ENCODE measurements at places on chromosomes 2 and 18.

DNA sequence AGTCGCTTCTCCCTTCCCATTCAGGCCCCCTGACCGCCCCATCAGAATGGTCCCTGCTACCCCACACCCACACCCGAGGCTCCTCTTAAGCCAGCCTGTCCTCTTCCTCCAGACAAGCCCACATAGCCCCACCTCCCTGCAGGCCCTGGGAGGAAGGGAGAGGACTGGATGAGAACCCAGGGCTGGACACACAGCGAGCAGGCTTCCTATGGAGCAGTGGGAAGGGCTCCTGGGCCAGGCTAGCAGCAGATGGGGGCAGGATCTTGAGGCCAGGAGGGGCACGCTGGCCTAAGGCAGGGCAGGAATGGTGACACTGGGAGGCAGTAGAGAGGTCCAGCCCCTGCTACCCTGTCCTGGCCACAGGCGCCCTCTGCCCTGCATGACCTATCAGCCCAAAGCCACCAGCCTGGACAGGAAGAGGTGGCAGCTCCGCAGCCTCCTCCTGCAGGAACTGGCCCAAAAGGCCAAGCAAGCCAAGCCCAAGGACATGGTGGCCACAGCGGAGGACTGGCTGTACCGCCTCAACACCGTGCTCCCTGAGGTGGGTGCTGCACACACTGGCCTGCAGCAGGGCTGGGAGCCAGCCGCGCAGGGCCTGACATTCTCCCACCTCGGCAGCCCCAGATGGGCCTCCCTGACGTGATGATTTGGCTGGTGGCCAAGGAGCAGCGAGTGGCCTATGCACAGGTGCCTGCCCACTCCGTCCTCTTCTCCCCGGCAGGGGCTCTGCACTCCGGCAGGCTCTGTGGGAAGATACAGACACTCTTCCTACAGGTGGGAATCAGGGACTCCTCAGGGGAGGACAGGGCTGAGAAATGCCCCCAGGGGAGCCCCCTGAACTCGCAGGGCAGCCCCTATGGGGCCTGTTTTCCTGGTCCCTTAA, 43.3 kb downstream of the FER1L5 start:
- no peak for DNase-seq

- peak; percentile 63 for DNase-seq
Measured at GRCh38 chr2:73985308-73986084, 786 bp downstream of the TET3 start.

GRCh38 chr18:75127143-75128021, 81.6 kb downstream of the PTGR3 start:
- DNase-seq: no peak

GRCh38 chr2:41724465-41724864, 323.4 kb upstream of the PKDCC start:
- no peak for DNase-seq

GRCh38 chr2:199366406-199366805, 91.3 kb downstream of the SATB2 start:
- DNase-seq: no peak

- no peak for DNase-seq
Measured at GRCh38 chr2:157349949-157350515, 24.4 kb upstream of the ERMN start.

DNA sequence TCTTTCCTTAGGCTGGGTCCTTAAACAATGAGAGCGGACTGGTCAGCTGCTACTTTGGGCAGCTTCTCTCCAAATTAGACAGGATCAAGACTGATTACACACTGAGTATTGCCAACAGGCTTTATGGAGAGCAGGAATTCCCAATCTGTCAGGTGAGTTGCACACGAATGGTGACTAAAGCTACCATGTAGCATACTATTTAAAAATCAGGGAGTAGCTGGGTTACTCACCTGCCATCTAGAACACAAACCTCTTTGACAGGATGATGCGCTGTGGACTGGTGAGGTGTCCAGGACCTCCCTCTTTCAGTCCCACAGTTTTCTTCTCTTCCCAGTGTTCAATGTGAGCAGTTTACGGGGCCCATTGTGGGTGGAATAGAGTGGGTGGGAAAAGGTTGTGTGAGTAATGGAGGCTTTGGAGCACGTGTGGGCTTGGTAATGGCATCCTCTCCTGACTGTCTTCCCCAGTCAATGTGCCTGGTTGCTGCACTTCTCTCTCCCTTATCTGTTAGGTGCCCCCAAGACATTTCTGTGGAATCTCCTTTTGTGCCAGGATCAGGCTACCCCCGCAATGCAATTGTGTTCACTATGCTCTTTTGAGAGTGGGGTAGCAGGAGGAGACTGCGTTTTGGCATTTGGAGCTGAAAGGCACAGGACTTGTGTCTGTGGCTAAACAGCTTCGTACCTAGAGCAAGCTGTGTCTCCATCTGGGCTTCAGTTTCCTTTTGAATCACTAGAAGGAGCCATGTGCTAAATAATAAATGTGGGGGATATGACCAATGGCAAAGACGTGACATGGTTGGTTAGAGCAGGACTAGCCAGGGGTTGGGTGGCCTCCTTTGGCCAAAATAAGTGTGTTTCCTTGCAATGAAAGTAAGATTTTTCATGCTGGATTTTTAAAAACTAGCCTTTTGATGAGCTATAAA, 17.7 kb downstream of the SERPINB12 start:
- DNase-seq: no peak

- no peak for DNase-seq
Measured at GRCh38 chr2:138956116-138956515, 175.9 kb upstream of the NXPH2 start.

GRCh38 chr2:20573620-20574422, 77.1 kb downstream of the HS1BP3 start:
- DNase-seq: no peak
